NT2/D1 (cell line): ENCODE measurements at places on chromosomes 3 and 15.

DNA sequence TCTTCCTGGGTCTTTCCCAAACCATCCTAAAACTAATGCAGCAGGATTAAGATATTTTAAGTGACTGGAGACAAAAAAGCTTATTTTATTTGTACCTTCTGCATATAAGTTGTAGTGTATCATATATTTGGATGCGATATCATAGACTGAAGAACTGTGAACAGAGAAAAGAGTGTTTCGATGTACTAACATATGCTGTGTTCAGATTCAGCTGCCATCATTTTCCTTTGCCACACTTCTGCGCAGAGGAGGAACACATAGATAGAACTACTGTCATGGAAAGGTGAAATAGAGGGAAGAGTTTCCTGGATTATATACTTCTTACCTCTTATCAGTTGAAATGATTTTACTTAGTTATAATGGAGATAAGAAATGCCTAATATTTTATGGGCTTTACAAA, 95.5 kb upstream of the CNTN3 start:
- DNase-seq, result no peak

GRCh38 chr3:12841970-12842328, 584 bp upstream of the RPL32 start:
- no peak for DNase-seq

GRCh38 chr15:44536962-44537734, at the start of gene EIF3J:
TSS of gene EIF3J (plus strand) at chr15:44537147. CDS start at chr15:44537195, 48 bp downstream.
- DNase-seq, result peak; percentile 79

DNA sequence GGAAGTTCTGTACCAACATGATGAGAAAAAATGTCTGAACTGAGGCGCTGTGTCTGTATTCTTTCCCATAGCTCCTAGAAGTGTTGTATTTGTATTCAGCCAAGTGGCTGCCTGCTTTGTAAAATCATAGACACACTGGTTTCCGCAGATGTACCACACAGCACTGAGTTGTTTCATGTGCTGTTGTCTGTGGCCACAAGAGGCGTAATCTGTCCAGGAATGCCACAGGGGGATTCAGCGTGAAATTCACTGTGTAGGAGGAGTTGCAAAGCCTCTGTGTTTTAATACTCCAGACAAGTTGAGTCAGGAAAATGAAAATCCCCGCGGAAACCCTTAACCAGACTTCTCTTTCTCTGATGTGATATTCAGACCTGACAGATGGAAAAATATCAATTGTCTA, 462.2 kb downstream of the NSUN3 start:
- DNase-seq, result no peak

- DNase-seq, result no peak
Observed at GRCh38 chr3:184505076-184505878, 56.3 kb upstream of the EPHB3 start.

- DNase-seq, result no peak
Observed at GRCh38 chr3:194231929-194232832, 96.2 kb downstream of the HES1 start.

- DNase-seq, result no peak
Observed at GRCh38 chr3:147854542-147854941, 445.4 kb downstream of the ZIC1 start.

- no peak for DNase-seq
Observed at GRCh38 chr3:102240720-102241119, 194.1 kb upstream of the ZPLD1 start.
